ENCODE measurements at places on chromosomes 5 and 9.

DNA sequence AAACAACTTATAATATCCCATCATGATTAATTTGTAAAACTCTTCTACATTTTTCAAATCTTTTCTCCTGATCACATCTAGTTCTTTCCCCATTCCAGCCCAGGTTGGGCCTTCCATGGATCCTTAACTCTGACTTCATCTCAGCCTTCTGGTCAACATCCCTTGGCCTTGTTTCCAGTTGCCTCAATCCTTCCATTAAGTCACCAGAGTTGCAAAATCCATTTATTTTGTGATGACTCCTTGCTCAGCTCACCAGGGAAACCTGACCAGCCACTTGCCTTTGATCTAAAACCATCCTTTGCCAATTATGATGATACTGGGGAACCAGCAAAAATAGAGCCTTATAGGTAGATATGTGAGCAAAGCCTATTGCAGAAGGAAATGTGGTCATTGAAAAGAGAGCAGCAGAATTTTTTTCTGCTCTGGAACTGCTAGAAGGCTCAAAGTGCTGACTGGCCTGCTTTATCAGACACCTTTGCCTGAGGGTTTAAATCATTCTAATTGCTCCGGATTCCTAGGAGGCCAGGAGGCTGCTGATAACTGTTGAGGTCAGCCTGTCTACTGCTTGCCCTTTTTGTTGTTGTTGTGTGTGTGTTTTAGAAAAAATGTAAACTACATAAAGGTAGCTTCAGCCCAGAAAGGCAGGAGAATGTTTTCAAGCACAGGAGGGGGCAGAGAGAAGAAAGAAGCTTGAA lies 512.2 kb upstream of the GRIA1 start:
- DNase-seq, result no peak

- DNase-seq, result no peak
Observed at GRCh38 chr5:137627293-137627692, 108.6 kb downstream of the KLHL3 start.

DNA sequence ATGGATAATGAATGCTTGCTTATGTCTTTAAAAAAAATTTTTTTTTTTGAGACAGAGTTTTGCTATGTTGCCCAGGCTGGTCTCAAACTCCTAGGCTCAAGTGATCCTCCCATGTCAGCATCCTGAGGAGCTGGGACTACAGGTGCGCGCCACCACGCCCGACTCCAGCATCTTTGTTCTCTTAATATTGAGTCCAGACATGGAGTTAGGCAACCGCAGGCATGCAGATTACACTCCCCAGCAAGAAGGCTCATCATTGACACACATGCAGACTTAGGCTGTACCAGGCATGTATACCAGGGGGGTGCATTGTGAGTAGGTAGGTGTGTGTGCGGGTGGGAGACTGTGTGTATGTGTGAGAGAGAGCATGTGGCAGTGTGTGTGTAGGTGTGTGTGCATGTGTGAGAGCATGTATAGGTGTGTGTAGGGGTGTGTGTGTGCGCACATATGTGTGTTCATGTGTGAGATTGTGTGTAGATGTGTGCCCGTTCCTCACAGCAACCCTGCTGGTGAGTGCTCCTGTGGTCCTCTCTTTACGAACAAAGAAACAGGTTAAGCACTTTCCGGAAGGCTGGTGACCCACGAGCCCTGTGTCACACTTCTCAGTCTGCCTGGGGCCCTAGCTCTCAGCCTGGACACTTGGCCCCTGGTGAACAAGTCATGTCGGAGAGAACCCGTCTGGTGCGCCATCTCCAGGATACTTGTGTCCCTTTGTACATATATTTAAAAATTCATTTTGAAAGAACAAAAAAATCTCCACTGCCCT lies 6.2 kb downstream of the OBP2B start:
- DNase-seq, result no peak

- no peak for DNase-seq
Observed at GRCh38 chr5:127757576-127757975, 54.4 kb downstream of the CCDC192 start.

DNA sequence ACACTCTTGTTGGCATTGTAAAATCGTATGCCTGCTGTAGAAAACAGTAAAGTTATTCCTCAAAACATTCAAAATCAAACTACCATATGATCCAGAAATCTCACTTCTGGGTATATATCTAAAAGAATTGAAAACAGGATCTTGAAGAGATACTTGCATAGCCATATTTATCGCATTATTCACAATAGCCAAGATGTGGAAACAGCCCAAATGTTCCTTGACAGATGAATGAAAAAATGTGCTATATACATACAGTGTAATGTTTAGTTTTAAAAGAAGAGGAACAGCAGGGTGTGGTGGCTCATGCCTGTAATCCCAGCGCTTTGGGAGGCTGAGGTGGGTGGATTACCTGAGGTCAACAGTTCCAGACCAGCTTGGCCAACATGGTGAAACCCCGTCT lies 234.1 kb upstream of the DAB2 start:
- DNase-seq, result no peak

DNA sequence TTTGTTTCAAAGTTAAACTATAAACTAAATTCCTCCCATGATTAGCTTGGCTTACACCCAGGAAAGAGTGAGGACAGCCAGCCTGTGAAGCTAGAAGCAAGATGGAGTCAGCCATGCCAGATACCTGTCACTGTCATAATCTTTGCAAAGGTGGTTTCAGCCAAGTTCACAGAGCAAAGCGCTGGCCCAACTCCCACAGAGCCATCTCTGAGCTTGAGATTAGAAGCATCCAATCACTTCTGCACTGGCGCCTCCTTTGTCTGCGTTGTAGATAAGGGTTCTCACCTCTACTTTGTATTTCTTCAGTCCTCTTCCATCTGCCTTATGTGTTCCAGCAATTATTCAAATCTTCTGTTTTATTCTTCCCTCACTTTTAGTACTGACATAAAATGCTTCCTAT lies 119.4 kb upstream of the ACO1 start:
- DNase-seq, result no peak

DNA sequence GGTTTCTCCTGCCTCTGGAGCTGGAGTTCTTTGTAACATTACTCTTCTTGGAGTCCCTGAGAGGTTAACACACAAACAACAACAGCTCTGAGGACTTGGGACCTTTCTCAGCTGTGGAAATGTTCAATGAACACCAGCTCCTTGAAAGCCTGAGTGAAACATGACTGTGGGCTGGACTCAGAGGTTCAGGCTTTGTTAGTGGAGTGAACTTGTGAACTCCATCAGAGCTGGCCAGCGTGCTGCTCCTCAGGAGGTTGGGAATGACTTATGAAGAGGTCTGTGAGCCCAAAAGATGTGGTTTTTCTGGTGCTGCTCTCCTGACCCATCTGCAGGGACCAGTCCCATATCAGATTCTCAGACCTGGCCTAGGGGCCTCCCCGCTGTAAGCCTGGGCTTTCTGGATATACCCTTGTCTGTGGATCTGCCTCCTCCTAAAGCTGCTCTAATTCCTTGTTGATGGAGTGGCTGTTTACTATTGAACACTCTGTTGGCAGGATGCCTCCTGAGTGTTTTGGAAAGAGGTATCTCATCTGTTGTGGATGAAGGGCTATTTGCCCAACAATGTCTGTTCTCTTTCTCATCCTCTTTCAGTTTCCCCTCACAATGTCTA lies 170.0 kb upstream of the GDNF start:
- DNase-seq, result no peak

GRCh38 chr5:40378396-40379177 lies 301.1 kb upstream of the PTGER4 start:
- DNase-seq, result no peak

- DNase-seq, result no peak
Observed at GRCh38 chr5:109173036-109173794, 236.6 kb downstream of the PJA2 start.

- no peak for DNase-seq
Observed at GRCh38 chr9:16306586-16306985, 563.9 kb downstream of the BNC2 start.

GRCh38 chr5:14301186-14301585 lies 158.0 kb downstream of the TRIO start:
- no peak for DNase-seq

DNA sequence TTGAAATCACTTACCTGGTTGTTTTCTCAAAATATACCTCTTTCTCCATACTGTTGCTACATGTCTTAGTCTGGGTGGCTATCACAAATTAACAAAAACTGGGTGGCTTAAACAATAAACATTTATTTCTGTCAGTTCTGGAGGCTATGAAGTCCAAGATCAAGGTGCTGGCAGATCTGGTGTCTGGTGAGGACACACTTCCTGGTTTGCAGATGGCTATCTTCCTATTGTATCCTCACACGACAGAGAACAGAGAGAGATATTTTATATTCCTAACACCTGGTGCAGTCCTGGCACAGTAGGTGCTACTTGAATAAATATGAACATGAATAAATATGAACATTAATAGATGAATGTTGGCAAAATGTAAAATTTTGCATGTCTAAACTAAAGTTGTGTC lies 164.3 kb upstream of the ACOT12 start:
- DNase-seq, result no peak

DNA sequence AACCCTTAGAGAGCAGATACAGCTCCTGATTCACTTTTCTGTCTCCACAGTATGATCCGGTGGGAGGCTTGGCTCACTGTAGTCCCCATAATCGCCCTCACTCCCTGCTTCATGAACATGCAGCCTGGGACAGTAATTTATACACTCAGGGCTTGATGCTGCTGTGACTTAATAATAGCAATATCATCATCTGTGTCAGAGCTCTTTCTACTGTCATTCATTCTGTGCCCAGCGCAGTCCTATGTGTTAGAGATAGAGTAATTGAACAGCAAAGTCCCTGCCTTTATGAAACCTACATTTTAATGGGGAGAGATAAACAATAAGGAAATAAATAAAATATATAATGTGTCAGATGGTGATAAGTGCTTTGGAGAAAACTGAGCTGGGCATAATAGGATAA lies 2.8 kb upstream of the HEMGN start:
- DNase-seq, result no peak

- DNase-seq, result no peak
Observed at GRCh38 chr9:37370968-37371563, 51.4 kb upstream of the GRHPR start.

DNA sequence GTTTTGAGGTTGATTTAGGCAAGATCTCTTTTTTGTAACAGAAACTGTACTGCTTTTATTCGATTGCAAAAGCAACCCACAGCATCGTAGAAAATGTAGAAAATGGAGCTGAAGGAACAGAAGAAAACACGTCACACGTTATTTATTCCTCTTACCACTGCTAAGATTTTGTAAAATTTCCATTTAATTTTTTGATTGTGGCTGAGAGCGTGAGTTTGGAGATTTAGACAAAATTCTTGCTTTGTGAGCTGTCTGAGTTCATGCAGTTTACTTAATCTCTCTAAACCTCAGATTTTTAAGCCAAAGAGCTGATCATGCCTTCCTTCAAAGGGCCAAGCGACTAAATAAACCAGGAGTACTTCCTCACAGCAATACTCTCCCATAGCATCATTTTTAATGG lies 24.8 kb downstream of the DPYSL3 start:
- DNase-seq, result no peak

- DNase-seq, result no peak
Observed at GRCh38 chr9:111375817-111376564, 46.0 kb upstream of the OR2K2 start.

DNA sequence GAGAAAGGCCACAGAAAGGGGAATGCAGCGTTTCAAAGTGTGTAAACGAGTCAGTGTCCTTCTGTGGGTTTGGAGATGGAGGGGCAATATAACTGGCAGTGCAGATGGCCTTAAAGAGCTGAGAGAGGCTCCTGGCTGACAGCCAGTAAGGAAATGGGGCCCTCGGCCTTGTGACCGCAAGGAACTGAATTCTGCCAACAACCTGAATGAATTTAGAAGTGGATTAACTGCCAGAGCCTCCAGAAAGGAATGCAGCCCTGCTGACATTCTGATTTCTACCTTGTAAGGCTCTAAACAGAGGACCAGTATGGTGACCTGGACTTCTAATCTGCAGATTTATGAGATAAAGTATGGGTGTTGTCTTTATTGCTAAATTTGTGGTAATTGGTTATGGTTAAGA lies 17.5 kb upstream of the NREP start:
- DNase-seq, result no peak

DNA sequence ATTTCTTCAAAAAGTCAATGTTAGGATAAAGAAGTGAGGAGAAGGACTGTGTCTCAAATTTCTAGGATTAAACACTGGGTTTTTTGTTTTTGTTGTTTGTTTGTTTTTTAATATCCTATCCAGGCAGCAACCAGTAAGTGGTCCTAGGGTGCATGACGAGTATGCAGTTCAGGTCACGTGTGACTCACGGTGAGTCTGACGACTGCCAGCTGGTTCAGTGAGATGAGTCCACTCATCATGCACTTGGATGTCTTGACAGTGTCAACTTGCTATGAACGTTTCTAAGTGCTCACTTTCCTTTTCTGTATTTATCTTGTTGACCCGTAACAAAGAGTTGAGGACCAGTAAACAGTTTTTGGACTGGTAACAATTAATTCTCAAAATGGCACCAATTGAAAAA lies 32.7 kb downstream of the ATG10 start:
- no peak for DNase-seq

- DNase-seq, result no peak
Observed at GRCh38 chr9:99411068-99411467, 189.0 kb downstream of the SEC61B start.

DNA sequence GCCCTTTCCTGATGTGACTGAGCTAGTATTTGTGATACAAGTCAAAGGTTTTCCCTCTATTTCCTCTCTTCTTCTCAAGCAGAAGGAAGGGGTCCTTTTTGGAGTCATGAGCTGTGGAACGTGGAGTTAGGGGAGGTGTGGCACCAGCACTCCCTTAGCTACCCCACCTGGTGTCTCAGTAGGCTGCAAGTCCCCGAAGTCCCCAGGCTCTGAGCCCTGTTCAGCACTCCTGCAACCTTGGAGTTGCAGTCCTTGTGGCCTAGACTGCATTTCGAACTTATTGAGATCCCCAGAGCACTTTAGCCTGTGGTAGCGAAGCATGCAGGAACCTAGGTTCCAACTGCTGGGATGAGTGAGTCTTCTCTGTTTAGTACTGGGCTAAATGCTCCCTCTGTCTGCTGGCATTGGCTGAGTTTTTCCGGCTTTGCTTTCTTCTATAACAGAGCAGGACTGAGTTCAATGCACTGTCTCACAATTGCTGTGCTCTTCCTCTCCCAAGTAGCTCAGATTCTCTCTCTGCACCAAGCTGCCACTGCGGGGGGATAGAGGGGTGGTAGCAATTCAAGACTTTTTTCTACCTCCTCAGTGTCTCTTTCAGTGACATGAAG lies 600.7 kb upstream of the CDH9 start:
- no peak for DNase-seq

- DNase-seq, result no peak
Observed at GRCh38 chr9:80841888-80842287, 847.5 kb downstream of the TLE1 start.

- DNase-seq, result no peak
Observed at GRCh38 chr5:32507738-32508434, 63.3 kb upstream of the ZFR start.

- DNase-seq, result no peak
Observed at GRCh38 chr5:43041110-43041668, 1.1 kb upstream of the ANXA2R start.

Data from CMK (cell line).